ENCODE measurements at places on chromosomes 1 and 21.

- peak; percentile 5 for DNase-seq
These were observed 287.9 kb downstream of the LTN1 start for GRCh38 chr21:28704746-28705145.

DNA sequence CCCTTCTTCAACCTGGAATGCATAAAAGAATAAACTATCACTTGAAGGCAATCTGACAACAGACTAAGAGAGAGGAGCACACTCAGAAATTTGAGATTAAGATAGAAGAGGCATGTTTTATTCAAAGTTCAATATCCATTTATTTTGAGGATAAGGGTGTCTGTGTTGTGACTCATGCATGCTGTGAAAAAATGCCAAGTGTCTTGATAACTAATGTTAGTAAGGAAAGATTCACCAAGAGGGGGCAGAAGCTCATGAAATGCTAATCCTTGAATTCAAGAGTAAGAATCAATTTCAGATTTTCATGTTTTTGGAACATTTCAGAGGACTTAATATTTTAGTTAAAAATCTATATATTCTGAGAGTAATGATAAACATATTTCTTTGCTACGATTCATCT is 94.0 kb downstream of the IFI44 start:
- no peak for DNase-seq

- DNase-seq = no peak
These were observed 4.6 kb downstream of the NBL1 start for GRCh38 chr1:19648689-19649088.

DNA sequence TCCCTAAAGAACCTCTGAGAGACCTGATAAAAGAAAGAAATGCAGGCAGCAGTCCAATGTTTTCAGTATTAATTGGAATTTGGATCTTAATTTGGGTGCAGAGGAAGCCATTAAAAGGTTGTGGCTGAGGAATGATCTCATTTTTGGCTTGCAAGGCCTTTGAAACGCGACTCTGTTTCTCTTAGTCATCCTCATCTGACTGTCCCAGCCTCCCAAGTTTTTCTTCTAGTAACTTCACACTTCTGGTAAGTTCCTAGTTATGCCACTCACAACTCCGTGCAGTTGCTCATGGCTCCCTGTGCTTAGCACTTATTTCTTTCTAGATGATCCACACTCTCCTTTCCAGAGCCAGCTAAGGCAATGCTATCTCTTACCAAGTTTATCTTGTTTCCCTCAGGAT is 147.4 kb upstream of the USP24 start:
- no peak for DNase-seq

DNA sequence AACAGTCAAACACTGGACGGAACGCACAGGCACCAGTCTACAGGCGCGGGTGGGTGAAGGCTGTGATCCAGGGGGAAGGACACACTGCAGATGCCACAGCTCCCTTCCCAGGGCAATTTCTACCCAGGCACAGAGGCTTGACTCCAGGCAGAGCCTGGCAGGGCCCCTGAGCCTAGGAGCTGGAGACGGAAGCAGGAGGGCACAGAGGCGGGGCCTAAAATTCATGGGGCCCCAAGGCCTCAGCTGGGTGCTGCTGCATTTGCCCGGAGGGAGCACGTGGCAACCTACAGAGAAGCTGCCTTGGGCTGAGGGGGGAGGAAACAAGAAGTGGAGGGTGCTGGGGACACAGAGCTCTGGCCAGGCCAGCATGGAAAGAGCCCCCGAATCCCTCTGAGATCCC is 41.2 kb downstream of the UBE2G2 start:
- DNase-seq = no peak

Measured in NCI-H1105 treated with DMSO at 0.1 percent for 48 hours (cell line).